ENCODE measurements at places on chromosomes 3 and 15.

GRCh38 chr3:129500334-129500658, 28.1 kb upstream of the RHO start:
- DNase-seq, result no peak

GRCh38 chr3:147191795-147192385, 214.5 kb downstream of the ZIC4 start:
- DNase-seq, result peak; percentile 29

GRCh38 chr15:98927022-98927421, 80.6 kb downstream of the PGPEP1L start:
- no peak for DNase-seq

DNA sequence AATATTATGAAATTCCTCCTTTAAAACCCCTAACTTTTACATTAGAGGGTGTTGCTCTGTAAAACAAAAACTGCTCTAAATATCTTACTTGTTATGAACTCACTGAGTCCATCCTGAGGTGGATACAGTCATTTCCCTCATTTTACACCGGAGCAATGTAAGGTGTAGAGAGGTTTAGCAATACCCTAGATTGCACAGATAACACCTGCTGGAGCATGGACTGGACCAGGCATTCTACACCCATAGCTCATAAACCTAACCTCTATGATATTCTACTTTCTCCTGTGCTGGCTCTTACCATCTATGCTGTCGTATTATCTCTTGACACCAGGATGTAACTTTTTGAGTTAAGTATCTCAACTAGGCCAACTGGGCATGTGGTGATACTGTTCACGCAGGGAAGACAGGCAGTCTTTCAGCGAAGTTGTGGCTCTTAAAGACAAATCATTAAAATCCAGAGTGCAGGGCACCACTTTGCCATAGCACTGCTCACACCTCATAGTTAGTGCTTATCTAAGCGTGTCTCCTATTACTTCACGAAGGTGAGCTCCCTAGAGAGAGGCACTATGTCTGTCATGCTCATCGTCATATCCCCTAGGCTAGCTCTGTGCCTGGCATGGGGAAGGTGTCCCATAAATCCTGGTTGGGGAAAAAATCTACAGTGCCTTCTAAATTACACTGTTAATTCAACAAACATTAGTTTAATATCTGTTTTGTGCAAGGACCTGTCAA, 100.1 kb upstream of the SLC2A2 start:
- no peak for DNase-seq

- DNase-seq, result no peak
Measured at GRCh38 chr15:74791667-74792066, 9.8 kb downstream of the CSK start.

DNA sequence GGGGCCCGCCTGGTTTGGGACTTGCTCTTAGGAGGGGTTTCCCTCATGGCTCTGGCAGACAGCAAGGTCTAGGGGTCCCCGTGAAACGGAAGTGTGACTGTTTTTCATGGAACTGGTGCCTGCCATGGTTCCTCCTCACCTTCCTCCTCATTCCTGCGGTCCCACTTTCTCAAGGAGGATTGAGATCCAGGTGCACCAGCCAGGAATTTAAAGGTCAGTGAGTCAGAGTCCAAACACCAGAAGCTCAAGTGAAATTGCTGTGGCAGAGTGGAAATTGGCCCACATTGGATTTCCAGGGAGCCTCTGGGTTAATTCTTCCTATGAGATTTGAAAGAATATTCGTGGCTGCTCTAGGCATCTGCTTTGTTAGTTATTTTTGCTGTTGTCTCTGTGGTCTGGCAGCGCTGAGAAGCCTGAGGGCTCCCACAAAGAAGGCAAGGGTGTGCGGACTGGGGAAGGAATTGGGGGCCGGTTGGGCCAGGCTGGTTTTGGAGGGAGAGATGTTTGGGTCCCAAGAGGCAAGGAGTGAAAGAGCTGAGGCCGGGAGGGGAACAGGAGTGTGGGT, 60.4 kb upstream of the TNFAIP8L3 start:
- no peak for DNase-seq

DNA sequence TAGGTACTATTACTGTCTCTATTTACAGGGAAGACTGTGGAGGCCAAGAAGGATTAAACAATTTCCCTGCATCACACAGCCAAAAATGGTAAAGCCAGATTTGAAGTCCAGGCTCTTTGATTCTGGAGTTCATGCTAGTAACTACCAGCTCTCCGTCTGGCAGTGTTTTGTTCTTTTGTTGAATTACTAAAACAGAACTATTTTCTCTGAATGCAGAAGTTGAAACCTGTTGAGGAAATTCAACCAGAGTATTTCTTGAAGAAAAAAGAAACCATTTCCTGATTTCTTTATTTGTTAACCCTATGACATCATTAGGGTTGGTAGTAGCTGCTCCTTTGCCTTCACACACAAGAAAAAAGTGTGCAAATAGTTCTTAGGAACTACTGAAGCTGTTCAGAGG, 34.3 kb downstream of the CRTC3 start:
- no peak for DNase-seq

GRCh38 chr3:31406896-31407295, 125.8 kb upstream of the STT3B start:
- no peak for DNase-seq

DNA sequence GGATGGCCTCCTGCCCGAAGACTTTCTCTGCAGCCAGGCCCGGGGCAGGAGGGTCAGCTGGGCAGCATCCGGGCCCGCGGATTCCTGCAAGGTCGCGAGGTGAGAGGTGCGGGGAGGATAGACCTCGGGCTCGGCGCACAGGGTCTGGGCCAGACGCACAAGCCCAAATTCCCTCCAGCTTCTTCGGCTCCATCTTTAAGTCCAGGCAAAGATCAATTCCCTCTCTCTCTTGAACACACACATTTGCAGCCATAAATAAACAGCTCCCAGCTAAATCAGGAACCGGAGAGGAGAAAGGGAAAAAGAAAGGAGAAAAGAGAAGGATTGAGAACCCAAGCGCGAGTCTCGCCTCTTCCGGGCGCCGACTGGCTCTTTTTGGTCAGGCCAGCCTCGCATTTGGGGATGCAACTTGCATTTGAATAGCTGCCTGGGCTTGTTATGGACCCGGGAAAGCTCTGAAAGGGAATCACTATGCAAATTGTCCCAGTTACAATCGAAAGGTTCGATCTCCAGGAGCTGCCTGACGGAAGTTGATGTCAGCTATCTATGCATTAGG, 14.5 kb upstream of the ONECUT1 start:
- DNase-seq, result no peak

DNA sequence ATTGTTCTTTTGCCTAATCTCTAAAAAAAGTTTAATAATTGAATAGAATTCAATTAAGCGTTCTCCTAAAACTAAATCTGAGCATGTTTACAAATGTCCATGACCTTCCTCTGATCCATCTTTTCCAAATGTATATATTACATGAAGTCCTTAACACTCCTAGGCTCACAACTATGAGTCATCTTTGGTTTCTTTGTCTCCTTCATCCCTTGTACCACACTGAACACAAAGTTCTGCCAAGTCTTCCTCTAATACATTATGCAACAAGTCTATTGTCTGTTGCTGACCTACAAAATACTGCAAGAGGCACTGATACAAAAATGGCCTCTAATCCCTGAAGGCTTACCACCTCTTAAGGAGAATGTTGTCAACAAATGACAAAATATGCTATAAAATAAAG, 550.2 kb downstream of the PYDC2 start:
- DNase-seq, result peak; percentile 67

DNA sequence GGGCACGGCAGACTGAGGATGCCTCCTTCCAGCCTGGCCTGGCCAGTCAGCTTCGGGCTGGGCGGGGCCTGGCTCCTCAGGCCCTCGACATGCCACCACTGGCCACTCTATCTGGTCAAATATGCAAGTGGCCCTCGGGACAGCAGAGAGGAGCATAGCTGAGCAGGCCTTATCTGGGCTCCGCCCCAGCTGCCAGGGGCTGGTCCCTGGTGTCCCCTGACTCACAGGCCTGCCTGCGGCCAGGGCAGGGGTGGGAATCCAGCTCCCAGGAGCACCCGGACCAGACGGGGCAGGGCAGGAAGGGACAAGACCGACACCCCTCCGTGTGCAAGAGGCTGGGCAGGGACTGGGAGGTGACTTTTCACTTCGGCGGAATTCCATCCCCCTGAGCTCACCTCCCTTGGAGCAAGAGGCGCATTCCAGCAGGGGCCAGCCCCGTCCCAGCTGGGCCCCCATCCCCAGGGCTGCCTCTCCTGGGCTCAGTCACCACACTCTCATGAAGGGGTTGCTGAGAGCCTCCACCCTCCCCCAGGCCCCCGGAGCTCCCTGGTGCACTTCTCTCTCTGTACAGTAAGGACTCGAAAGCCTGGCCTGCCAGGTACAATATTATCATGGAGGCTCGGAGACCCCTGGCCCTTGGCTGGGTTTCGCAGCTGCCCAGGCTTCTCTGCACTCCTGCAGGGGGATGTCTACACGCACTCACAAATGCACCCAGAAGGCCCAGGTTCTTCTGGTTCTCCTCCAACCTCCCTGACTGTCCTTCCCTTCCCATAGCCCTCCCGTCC, 29.5 kb downstream of the WNT7A start:
- no peak for DNase-seq

- no peak for DNase-seq
Measured at GRCh38 chr3:117104792-117105191, 395.2 kb downstream of the TUSC7 start.

DNA sequence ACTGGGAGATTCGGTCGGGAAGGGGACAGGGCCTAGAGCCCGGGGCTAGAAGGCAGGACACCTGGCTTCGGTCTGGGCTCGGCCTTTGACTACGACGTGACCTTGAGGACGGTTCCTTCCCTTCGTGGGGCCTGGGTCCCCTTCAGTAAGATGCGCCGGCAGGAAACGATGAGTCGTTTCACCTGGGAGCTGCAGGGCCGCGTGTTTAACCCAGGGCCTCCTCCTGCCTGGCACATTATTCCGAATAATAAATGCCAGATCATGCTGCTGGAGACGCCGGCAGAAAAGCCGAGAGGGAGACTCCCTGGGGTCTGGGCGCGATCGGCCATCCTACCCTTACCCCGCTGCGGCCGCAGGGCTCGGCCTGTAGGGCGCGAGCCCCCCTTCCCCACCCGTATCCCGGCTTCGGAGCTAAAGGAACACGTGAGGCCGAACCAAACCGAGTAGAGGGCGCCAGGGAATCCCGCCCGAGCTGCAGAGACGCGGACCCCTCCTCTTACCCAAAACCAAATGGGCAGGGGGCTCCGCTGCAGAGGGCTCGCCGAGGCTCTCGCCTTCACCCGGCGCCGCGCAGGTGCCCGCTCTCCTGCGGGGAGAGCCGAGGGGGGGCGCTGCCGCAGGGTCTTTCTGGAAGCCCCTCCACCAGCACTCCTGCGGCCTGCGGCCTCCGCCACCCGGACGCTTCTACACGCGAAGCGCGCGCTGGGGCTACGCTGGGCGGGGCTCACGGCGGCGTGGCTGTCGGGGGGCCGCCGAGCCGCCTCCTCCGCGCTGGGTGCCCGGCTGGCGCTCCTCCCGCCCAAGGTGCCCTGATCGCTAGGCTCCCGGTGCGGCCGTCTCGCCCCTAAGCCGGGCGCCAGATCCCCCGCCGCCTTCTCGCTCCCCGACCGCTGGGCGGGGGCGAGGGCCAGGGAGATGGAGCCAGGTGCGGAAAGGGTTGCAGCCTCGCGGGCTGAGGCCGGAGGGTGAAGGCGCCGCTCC, at the start of gene BDH1:
BDH1 (minus strand) TSS at position 688 of the 981 bp plus-strand sequence. CDS start 9,525 bp downstream, outside the sequence.
- no peak for DNase-seq

- DNase-seq, result no peak
Measured at GRCh38 chr15:75696854-75697259, 15.8 kb downstream of the CSPG4 start.

DNA sequence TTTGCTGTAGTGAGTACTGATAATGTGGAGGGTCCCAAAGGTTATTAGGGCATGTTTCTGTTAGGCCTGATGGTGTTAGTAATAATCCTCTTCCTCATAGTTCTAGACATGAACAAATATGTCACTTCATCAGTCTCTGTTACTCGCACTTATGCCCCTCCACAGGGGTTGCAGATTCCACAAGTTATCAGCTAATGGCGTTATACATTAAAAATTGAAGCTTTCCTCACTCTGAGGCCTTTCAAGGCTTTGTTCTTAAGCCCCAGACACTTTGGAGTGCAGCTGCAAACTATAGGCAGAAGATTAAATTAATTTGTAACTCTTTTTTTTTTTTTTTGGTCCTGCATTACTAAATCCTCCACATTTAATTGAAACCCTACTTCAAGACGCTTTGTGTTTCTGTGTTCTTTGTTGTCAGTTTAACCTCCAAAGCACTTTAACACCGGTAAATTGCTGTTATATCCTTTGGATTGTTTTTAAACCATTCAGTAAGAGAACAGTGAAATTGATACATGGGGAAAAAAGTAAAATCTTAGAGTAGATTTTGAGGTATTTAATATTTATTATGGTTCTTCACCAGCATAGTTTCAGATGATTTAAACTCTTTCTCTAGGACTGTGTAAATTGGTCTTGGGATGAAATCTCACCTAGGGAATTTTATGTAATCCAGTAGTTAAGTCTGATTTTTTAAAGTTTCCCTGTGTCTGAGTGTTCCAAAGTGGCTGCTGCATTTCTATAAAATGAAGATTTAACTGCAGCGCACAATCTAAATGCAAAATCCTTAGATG, 103.1 kb upstream of the SKOR1 start:
- no peak for DNase-seq

DNA sequence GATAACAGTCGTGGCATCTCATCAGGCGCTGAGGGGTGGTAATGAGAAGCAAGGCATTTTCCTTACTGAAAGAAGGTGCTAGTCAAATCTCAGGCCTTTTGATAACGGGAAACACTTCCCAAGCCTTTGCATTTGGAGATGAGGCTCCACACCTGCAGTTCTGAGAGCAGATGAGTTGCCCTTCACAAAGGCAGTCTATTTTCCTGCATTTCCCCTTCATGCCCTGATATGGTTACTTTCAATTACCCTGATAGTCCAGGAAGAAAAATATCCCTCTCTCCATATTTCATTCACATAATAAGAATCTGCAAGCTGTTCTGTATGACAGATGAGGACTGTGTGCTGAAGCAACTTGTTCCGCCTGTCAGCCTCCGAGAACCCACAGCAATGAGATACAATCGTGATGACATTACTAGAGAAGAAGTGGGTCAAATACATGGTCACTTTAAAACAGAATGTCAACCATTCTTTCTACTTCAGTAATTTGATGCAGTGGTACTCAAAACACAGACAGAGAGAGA, 25.0 kb downstream of the FHIT start:
- no peak for DNase-seq

- no peak for DNase-seq
Measured at GRCh38 chr3:49397470-49397869, 14.3 kb downstream of the RHOA start.

DNA sequence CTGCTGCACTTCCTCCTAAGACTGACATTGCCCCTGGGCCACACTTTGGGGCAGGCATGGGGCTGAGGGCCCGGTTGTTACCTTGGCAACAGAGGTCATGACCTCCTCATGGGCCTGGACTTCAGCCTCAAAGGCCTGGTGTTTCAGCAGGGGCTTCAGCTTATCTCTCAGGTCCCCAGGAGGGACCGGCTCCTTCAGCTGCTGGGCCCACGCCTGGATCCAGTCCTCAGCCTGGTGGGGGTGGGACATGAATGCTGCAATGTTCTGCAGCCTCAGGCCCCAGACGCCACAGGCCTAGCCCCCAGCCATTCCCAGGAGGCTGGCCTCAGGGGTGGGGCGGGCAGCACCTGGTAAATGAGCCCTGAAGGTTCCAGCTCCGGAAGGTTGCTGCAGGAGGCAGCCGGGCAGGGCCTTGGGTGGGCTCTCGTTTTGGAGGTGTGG, 27.6 kb downstream of the SPTBN5 start:
- no peak for DNase-seq

- DNase-seq, result no peak
Measured at GRCh38 chr3:120597445-120598049, 1.4 kb downstream of the NDUFB4 start.

- DNase-seq, result no peak
Measured at GRCh38 chr3:115325539-115325938, 178.5 kb upstream of the ZBTB20 start.

GRCh38 chr3:149296972-149297371, 36.5 kb downstream of the TM4SF18 start:
- DNase-seq, result no peak
